ENCODE measurements at places on chromosomes 11 and 22.

DNA sequence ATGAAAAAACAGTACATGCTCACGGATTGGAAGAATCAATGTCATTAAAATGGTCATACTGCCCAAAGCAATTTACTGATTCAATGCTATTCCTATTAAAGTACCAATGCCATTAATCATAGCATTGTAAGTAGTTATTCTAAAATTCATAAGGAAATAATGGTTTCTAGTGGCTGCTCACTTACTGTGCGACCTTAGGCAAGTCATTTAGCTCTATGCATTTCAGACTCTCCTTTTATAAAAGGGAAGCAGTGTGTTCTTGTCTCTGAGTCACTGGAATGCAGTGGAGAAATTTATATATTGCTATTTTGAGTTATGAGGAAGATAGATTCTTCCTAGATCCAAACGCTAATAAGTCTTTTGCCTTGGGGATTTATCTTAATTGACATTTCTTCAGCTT lies 174.8 kb downstream of the KCNA4 start:
- DNase-seq: no peak

GRCh38 chr22:20194681-20195593 lies 44.1 kb upstream of the CCDC188 start:
- no peak for DNase-seq

DNA sequence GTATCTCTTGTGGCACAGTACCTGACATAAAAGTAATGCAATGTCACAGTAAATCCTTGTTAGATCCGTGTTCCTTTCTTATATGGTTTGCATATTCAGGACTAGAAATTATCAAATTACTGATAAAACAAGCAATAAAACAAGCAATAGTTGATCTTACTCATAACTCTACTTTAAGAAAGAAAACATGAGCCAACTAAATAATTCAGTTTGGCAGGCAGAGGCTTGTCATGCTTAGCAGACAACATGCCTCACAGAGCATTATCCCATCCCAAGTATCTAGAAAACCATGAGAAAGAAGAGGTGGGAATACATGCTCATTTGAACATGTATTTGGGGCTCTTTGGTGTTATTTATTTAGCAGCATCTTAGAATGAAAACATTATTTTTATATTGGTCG lies 241.9 kb downstream of the SOX6 start:
- no peak for DNase-seq

DNA sequence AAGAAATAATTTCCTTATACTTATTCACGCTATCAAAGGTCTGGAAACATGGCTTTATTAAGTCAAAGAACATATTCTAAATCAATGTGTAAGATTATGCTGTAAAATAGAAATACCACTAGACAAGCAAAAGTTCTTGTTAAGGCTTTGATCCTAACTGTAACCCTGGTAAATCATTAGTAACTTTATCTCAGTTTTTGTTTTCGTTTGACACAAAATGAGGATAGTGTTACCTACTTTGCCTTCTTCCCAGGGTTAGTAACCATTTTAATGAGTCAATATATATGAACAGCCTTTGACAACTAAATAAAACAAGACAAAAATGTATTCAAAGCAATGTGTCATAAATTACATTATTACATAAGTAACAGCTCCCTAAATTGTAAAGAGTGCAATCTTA lies 1336.3 kb downstream of the FAM181B start:
- DNase-seq: no peak

DNA sequence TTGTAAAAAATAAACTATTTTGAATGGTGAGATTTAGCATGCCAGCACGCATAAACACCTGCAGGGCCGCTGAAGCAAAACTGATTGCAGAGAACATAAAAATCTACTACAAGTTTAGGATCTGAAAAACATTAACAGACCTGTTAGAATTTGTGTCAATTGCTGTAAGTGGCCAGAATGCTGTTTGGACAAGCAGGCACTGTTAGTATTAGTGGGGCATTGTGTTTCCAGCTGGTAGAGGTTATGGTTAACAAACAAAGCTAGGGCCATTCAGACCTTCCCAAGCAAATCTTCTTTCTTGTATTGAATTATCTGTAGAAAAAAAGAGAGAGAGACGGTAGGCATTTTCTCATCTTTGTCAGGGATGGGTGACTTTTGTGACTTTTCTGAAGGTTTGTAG lies 57.6 kb upstream of the OLFML1 start:
- DNase-seq: no peak

DNA sequence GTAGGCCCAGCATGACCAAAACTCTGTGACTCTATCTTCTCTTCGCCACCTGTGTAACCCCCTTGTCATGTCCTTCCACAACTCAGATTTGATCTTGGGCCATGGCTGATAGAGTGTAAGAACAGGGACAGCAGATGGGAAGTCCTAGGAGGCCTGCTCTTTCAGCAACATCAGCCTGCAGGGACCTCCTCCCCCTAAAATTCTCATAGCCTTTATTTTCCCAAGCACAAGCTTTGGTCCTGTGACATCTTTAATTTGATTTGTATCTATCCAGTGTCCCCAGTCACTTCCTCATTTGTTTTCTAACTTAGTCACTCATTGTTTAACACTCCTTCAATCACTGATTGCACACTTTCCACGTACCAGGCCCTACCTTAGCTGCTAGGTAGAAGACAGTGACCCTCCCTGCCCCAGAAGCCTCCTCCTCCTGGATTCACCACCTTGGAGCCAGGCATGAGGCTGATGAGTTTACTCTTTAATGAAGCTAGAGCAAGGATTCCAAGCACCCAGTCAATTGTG lies 5.3 kb downstream of the UBQLN3 start:
- no peak for DNase-seq

- no peak for DNase-seq
Measured at GRCh38 chr11:78386215-78386941, 31.2 kb downstream of the GAB2 start.

- no peak for DNase-seq
Measured at GRCh38 chr22:30694640-30695350, at the start of gene OSBP2. TSS of gene OSBP2 (plus strand) at chr22:30694874. CDS start at chr22:30694910, 36 bp downstream.

DNA sequence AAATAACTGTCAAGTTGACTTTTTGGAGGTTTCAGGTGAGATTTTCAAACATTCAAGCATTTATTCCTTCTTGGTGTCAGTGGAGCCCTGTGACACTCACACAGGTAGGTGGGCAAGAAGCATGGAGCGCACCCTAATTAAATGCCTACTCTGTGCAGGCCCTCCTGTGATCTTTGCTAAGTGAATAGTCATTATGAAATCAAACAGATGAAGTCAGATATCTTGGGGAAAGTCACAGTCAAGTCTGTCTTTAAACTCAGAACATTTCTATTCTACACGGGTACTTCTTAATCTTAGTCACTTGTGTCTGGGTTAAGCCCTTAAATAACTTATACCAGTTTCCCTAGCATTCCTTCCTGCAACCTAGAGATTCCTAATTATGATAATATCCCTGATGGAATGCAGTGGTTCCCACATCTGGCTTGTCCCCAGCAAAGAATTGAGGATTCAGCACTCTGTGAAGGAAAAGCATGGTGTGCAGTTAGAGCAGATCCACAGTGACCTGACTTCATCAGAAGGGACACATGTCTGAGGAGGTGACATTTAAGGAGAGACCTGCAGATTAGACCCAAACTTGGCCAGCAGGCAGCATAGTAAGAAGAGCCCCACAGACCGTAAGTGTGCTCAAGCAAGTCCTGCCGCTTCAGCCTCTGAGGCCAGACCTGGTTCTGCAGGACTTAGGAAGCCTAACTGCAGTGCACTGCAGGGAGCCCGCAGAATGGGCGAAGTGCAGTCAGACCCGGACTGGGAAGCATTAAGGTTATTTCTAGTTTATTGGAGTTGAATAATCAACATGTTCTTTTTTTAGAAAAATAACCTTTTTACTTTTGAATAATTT lies 85.3 kb upstream of the GAL start:
- no peak for DNase-seq

- DNase-seq: no peak
Measured at GRCh38 chr11:122920579-122920978, 38.0 kb downstream of the JHY start.

GRCh38 chr11:64613648-64614047 lies 22.6 kb downstream of the SLC22A12 start:
- no peak for DNase-seq

DNA sequence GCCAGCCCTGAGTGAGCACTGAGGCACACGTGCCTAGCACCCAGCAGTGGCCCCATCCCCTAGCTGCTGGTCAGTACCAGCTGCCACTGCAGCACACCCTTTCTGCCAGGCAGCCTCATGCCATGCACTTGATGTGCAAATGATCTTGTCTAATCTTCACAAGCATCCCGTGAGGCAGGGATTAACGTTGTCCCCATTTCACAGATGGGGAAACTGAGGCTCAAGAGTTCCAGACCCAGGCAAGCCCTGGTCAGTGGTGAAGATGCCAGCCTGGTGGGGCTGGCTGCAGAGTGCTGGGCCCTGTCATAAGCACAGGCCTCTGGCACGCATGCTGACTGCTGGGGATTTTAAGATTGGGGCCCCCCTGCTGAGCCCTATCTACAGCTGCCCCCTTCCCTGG lies 8.4 kb upstream of the CDKN1C start:
- DNase-seq: no peak

- DNase-seq: no peak
Measured at GRCh38 chr22:37569009-37569920, 9.0 kb downstream of the CDC42EP1 start.

- DNase-seq: no peak
Measured at GRCh38 chr11:12211331-12212065, 101.1 kb downstream of the MICAL2 start.

GRCh38 chr11:27076121-27076589 lies 35.5 kb downstream of the BBOX1 start:
- DNase-seq: no peak

DNA sequence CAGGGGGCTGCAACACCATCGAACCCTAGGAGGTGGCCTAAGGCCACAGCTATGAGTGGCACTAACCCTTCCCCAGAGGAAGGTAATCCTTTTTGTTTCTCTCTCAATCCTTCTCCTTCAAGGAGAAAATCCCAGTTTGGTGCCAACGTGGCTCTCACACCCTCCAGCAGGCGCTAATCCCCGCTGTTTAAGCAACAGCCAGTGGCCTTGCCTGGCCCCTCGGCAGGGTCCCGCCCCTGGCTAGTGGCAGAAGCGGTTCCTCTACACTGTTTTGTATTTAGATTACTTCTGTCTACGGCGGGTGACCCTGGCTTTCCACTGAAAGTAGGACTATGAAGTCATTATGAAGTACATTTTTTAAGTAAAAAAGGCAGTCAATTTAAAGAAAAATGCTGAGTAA lies 15.5 kb downstream of the GNAZ start:
- no peak for DNase-seq
